Fibroblast of the aortic adventitia (primary cell): ENCODE measurements at places on chromosomes 1 and 21. TPM values are rescaled to one million over a fixed set of nuclear protein-coding genes. Genes with fewer than 3 reads are reported as not detected.

CCDC27 gene
- not detected in 2 replicates for total RNA-seq

SWT1 gene
- 8.1 and 9.2 TPM in 2 replicates for total RNA-seq

L1TD1 gene
- total RNA-seq, result under 0.01 and 1.5 TPM in 2 replicates

SIPA1L2 gene
- 6.8 and 16.4 TPM in 2 replicates for total RNA-seq

ITLN1 gene
- total RNA-seq, result 0.49 TPM in 1 of 2 replicates, not detected in the other

KIF21B gene
- total RNA-seq, result under 0.01 TPM in 1 of 2 replicates, not detected in the other

GPR61 gene
- total RNA-seq, result under 0.01 TPM in 1 of 2 replicates, not detected in the other

TMEM269 gene
- total RNA-seq, result 0.09 TPM in 1 of 2 replicates, not detected in the other
